ENCODE measurements at places on chromosomes 5 and 9.

GRCh38 chr9:71353720-71354119 lies 232.3 kb upstream of the TRPM3 start:
- DNase-seq: no peak

DNA sequence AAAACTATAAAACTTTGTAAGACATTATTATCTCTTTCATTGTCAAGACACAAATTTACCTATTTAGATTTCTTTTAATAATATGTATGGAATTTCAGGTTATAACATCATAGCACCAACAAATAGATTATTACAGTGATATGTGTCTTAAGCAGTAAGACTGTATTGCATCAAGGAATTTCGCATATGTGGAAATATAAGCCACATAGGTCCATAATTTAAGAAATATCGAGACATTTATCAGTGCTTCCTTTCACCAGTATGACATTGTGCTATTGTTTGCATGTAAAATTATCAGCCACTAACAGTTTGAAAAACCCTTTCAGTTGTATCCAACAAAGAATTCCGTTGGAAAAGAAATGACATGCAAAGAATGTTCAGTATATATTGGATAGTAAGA lies 186.7 kb upstream of the RASA1 start:
- DNase-seq: no peak

DNA sequence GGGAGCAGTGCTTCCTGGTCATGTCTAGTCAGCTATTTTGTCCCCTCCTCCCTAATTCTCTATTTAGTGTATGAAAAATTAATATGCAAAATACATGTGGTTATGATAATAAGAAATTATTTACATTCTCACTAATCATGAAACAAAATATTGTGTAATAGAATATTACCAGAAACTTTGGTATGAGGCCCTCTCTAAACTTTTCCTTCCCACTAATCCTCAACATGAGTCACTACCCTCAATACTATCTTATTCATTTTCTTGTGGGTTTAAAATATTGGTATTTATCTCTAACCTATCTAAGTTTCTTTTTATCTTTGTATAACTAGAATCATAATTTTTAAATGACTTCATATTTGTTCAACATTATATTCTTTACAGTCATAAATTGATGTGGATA lies 545.9 kb upstream of the PTPRD start:
- no peak for DNase-seq

GRCh38 chr9:74760031-74760700 lies 127.6 kb downstream of the TRPM6 start:
- no peak for DNase-seq

- no peak for DNase-seq
Observed at GRCh38 chr5:151717416-151717815, 30.7 kb upstream of the SPARC start.

DNA sequence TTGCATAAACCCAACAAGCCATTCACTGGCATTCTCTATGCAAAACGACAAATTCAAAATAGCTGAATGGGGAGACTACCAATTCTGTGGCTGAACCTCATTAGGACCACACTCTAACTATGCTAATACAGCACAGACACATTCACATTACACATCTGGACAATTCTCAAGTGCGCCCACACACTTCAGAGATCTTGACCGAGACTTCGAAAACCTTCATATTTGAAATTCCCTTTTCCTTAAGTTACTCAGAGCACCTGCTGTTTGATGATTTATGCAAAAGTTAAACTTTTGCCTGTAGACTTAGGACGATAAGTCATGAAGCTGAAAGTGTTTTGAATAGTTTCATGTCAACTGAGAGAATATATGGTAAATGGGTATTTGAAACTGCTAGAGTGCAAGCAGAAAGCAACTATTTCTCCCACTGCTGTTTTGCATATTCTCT lies 111.9 kb downstream of the FBN2 start:
- DNase-seq: no peak

GRCh38 chr5:43041669-43042175 lies 1.6 kb upstream of the ANXA2R start:
- DNase-seq: no peak

DNA sequence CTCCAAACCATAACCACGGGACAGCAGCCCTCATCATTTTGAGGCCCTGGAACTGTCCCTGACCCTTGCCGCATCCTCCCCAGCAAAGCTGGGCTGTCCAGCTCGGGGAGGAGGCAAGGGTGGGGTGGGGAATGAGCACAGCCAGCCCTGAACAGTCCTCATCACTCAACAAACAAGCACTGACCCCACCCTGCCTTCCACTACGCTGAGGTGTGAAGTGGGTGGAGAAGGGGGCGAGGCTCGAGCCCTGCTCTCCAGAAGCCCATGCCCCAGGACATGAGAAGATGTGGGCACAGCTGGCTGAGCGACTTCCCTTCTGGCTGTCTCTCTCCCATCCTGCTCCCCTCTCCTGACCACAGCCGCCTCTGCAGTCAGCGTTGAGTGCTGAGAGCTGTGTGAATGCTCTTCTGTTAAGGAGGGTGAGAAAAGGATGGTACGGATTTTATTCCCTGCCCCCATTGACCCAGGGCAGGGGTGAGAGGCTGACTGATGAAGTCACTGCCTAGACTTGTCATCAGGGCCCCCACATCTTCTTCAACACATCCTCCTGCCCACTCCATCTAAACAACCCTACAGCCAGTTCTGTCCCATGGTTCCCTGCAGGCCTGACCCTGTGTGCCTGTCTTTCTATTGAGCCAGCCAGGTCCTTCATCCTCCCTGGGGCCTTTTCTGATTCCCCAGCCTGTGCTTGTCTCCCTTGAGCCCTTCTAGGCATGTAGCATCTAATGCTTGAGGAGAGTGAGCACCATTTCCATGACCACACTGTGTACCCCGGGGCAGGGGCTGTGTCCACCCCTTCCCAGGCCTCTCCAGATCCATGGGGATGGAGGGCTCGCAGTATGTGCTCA lies 276.0 kb downstream of the FSTL4 start:
- no peak for DNase-seq

GRCh38 chr5:57298985-57299491 lies 125.2 kb downstream of the GPBP1 start:
- peak; percentile 15 for DNase-seq

- DNase-seq: no peak
Observed at GRCh38 chr9:8521112-8521511, 721.5 kb upstream of the DMAC1 start.

DNA sequence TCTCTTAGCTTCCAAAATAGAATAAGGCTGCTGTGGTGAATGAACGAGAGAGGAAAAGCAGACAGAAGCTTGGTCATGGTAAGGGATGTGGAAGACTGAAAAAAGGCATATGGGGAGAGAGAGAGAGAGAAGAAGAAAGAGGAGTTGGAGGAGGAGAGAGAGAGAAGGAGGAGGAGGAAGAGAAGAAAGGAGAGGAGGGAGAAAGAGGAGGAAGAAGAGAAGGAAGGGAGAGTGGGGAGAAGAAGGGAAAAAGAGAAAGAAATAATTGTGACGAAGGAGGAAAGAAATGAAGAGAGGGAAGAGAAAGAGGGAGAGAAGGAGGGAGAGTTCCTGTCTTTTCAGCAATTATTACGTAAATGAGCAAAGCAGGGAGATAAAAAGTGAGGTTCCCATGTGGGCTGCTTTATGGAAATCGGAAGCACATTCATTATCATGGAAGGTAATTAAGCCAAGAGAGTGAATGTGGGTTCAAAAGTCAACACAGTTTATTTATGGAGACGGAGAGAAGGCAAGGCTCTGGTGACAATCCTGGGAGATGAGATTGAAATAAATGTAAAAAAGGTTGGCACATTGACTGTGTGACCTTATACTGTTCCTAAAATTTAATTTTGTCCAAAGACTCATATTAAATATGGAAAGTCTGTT lies 611.2 kb downstream of the KIF4B start:
- DNase-seq: no peak

GRCh38 chr5:33129309-33129708 lies 311.5 kb upstream of the TARS1 start:
- no peak for DNase-seq

DNA sequence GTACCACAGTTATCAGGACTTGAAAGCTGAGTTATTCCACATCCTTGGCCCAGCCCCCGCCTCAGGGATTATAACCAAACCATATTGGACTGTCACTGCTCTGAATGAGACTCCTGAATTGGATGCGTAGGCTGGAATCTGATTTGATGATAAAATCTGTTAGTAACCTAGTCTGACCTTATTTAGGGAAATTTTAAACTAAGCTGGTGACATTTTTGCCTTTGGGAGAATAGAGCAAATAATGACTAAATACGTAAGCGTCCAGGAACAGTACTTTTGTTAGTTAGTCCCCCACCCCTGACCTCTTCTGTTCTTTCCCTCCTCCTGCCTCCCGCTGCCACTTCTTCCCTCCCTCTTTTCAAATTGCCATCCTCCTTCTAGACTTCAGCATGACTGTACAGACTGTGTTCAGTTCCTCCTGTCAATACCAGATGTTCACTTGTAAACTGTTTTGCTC lies 92.6 kb downstream of the TLE4 start:
- no peak for DNase-seq

GRCh38 chr5:73592551-73592950 lies 27.0 kb downstream of the UTP15 start:
- no peak for DNase-seq

- DNase-seq: no peak
Observed at GRCh38 chr5:108649646-108650045, 98.1 kb upstream of the FER start.

GRCh38 chr9:131436865-131437271 lies 43.0 kb downstream of the PRRC2B start:
- no peak for DNase-seq

DNA sequence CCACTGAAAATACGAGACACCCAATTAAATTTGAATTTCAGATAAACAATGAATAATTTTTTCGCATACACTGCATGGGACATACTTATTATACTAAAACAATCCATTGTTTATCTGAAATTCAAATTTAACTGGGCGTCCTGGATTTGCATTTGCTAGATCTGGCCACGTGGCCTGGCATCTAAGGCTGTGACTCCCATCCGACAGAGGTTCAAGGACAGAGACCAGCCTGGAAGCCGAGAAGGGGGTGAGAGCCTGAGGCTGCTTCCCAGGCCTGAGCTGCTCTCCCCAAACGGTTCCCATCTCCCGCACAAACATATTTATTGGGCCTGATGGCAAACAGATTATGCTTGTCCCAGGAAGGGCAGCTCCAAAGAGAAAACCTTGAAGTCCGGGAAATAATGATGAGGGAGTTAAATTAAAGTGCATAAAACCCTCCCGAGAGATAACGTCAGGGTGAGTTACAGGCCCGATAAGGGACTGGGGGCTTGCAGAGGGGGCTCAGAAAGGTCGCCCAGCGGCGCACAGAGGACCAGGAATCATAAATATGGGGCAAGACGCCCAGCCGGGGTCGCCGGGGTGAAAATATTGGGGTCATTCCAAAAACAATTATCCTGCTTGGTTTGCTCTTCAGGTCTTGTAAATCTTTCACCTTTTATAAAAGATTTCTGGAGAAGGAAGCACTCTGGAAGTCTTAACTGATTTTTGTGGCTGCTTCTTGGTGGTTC lies 163.7 kb downstream of the GAPVD1 start:
- no peak for DNase-seq

DNA sequence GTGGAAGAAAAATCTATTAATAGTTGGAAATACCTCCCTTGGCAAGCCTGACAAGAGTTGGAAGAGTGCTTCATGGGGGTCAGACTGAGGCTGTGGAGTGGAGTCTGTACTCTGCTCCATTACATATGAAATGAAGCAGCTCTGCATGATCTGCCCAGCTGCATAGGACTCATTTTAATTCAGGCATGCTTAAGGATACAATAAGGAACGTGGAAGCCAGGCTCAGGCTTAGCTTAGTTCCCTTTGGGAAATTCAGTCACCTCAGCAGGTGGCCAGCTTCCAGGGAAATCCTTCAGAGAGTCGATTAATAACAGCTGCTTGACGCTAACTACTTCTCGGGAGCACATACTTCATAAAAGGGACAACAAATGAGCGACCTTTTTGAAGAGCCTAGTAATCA lies 1672.9 kb upstream of the WWC1 start:
- no peak for DNase-seq

DNA sequence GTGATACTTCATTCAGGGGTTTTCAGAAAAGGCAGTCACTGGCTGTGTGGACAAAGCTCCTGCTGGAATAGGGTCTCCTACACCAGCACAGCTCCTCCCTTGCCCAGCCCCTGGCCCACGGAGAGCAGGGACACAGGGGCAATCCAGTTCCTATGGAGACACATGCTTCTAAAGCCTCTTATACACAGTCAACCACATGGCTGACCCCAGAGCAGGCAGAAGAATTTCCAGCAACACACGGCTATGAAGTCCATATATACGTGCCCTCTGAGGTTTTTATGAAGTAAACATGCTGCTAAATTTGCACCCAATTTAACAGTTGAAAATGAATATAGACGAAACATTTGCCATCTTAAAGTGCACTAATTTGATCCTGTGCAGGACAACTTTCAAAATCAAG lies 19.4 kb downstream of the PSMB7 start:
- no peak for DNase-seq

DNA sequence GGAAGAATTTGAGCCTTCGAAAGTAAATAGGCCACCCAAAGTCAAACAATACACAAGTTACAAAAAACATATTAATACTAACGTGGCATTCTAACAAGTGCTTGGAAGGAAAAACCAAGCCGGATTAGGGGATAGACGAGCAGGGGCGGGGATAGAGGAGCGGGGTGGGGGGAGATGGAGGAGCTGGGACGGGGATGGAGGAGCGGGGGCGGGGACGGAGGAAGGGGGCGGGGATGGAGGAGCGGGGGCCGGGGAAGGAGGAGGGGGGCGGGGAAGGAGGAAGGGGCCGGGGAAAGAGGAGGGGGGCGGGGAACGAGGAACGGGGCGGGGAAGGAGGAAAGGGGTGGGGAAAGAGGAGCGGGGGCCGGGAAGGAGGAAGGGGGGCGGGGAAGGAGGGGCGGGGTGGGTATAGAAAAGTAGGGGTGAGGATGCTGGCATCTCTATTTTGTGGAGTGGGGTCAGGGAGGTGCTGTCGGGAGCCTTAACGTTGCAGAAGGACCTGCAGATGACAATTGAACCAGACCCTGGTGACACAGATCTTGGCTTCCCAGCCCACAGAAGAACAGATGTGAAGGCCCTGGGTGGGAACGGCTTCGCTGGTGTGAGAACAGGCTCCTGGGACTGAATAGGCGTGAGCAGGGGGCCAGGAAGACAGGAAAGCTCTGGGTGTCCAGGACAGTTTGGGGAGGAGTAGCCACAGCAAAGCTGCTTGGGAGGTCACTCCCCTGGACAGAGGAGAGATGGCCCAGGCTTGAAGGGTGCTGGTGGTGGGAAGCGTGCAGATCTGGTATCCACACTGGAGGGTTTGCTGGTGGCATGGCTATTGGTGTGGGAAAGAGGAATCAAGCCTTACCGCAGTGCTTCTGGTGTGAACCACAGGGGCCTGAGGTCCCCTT lies 233.3 kb upstream of the DAP start:
- DNase-seq: no peak

DNA sequence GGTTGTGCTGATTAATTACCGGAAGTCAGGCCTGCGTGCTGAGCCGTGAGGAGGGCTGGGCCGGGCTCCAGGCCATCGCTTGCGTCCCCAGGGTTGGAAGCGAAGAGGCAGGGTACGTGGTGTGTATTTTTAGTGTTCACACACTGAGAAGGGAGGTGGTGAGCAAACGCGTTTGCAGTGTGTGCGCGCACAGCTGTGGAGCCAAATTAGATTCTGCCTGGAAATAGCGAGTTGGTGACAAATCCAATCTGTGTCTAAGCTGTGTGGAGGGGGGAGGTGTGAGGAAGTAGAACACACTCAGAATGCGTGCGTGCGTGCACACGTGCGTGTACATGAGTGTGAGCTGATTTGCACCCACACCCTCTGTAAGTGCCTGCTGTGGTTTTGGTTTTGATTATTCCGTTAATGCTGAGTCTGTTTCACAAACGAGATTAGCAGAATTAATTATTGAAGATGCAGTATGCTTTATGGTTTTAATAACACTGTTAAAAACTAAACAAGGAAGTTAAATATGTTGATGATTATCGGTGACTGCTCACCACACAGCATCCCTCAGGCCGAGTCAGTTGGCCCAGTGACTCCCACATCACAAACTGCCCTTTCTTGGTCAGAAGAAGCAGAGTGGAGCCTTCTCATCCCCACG lies 111.8 kb upstream of the FCN2 start:
- DNase-seq: no peak
